Aorta (tissue), 5 donors: ENCODE measurements at places on chromosomes 1 and 21. TPM values are rescaled to one million over a fixed set of nuclear protein-coding genes. Genes with fewer than 3 reads are reported as not detected.

COX20 gene
- total RNA-seq, result 22.8 TPM

DNA sequence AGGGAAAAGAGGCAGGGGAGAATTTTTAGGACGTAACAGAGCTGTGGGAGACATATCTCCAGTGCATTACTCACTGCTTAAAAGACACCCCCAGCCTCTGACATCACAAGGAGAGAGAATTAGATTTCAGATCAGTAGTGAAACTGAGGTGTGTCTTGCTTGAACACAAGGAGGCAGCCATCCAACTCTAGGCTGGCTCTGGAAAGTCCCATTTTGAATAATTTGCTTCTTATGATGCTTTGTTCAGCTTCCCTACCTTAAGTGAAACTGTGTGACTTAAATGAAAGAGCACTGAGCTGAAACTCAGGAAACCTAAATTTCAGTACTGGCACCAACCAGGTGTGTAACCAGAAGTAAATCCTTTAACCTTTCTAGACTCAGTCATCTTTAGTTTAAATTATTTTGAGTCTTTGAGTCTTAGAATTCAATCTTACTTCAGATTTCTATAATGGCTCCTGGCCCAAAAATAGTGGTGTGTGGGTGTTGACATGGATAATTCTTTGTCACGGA is 251.6 kb upstream of the SGIP1 start:
- no peak for DNase-seq

- DNase-seq, result peak; percentile 62
Observed at GRCh38 chr1:10905841-10906655, 106.4 kb upstream of the TARDBP start.

DNA sequence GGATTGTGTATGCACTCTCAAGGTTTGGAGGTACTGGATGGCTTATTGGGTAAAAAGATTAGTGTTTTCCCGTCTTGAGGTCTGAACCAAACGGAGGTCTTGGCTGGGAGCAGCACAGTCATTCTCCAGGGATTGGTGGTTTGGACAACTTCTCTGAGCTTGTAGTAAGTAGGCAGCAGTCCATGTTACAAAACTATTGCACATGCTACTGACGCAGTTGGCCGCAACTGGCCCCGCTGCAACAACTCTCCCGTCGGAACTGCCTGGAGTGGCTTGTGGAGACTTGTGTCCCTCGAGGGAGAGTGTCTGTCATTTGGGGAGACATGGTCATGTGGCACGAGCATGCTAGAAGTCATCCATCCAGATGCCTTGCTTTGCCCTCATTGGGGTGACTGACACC is 276.0 kb downstream of the TM2D1 start:
- DNase-seq, result peak; percentile 90

- DNase-seq, result no peak
Observed at GRCh38 chr1:35569936-35570335, 3.2 kb upstream of the TFAP2E start.

- DNase-seq, result no peak
Observed at GRCh38 chr1:176315519-176316220, 108.6 kb upstream of the COP1 start.

DNA sequence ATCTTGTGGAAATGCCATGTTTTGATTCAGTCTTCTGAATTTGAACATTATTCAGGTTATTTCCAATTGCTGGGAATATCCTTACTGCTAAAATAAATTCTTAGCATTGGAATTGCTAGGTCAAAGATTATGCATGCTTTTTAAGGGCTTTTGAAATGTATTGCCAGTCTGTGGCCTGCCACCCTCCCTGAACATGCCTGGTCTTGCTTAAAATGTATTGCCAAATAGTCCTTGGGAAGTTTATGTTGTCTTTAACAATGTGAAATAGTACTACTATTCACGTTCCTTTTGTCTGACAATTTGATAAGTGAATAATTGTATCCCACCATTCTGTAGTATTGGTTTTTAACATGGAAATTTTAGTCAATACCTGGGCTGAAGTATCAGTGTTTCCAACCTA is 13.6 kb downstream of the TARDBP start:
- DNase-seq, result no peak

EIF4G3 gene
- 84.4 TPM for total RNA-seq

DNA sequence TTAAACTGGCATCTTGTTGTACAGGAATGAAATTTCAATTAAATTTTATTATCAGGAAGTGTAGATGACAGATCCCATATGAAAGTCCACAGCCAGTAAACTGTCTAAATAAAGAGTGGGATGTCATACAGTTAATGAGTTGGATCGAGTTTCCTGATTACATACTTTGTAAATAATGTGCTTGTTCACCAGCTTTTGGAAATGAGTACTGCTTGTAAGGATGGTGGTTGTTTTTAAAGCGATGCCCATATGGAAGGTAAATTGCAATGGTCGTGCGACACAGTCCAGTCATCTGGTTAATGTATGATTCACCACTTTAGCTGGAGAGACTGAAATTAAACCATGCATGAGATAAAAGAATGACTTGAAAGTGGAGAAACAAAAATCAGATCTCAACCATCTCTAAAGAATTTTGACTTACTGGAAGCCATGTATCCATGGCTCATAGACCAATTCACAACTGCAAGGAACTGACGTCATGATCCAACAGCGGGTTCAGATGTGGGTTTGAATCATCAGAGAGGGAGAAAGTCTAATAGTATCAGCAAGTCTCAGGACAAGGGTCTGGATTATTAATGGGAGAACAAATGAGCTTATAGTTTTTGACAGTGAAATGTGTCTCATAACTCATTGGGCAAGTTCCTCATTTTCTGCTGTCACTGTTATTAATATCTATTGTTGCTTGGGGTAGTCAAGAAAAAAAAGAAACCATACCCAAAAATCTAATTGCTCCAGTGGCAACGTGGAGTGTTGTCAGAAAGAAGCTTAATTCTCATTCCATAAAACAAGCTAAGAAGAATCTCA is 49.0 kb downstream of the MAP10 start:
- no peak for DNase-seq

- DNase-seq, result no peak
Observed at GRCh38 chr1:159989581-159989980, 35.5 kb upstream of the SLAMF9 start.

DNA sequence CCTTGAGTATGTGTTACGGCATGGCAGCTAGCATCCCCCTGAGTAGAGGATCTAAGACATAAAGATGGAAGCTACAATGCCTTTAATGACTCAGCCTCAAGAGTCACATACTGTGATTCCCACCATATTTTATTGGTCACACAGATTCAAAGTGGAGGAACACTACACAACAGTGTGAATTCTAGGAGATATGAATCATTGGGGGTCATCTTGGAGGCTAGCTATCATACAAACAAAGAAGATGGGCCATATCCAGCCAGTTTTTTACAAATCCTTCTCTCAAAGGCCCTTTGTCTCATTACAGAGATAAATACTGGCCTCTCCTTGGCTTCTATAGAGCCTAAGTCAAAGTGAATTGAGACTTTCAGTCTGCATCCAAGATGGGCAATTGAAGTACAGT is 177.0 kb downstream of the TBX15 start:
- DNase-seq, result no peak

KCNN3 gene
- total RNA-seq, result 3.2 TPM

OVAAL gene
- total RNA-seq, result not detected

DNA sequence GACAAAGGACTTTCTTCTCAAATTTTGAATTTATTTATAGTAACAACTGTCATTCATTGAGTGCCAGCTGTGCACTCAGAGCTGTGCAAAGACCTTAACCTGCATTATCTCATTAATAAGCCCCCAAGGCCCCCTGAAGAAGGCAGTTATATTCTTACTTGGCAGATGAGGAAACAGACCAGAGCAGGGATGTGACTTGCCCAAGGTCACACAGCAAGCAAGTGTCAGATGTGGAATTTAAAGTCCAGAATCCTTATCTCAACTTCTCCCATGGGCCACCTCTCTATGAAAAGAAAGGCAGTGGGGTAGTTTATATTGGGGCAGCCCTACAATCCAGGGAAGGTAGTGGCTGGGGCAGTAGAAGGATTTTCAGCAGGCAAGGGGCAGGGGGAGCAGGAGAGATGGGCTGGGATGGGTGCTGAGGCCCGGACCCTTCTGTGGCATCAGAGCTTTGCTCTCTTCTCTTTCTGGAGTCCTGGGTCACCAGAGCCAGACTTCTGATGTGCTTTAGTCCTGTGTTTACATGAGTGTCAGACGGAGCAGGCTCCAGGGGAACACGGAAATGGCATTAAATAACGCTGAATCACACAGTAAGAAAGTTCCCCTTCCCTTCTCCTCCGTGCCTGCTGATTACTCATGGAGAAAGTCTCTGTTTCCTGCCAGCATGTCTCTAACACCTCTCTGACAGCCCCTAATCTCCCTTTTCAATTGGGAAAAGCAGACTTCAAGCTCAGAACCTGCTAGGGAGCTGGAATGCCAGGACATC is 39.5 kb downstream of the EPHB2 start:
- peak; percentile 62 for DNase-seq

- no peak for DNase-seq
Observed at GRCh38 chr1:174769961-174770549, 229.7 kb upstream of the CACYBP start.

DNA sequence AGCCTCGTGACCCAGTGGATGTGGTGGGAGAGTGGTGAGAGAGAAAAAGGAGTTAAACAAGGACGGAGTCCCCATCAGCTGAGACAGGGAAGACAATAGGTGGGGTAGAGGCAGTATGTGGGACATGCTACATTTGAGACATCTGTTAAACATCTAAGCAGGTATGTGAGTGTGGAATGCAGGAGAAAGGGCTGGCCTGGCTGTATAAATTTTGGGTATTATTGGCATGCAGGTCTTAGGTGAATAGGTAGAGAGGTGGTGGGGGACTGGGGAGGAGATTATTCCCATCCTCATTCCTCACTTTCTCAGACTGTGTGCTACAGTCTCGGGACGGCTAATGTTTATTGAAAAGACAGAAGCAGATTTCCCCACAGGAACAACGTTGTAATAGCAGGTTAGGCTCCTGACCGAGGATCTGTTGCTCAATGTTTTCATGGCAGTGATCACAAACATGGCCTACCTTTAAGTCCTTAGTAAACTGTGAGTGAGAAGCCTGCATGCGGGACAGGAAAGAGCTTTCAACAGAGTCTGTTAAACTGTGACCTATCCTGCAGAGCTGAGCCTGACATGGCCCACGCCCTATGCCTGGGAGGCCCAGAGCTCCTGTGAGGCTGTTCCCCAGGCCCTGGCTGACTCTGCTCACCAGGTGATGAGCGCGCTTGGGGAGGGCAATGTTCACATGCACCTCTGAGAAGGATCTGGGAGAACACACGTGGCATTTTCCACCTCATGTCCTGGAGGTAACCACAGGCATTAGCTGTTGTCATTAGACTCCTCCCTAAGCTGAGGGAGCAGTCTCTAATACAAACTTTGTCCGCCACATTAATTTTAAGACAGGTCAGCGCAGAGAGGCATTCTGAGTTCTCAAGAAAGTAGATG is 16.5 kb downstream of the VSIG8 start:
- no peak for DNase-seq

ADAM30 gene
- not detected for total RNA-seq

GRCh38 chr1:182602935-182603645 is 1.1 kb downstream of the RGS16 start:
- DNase-seq, result no peak

DNA sequence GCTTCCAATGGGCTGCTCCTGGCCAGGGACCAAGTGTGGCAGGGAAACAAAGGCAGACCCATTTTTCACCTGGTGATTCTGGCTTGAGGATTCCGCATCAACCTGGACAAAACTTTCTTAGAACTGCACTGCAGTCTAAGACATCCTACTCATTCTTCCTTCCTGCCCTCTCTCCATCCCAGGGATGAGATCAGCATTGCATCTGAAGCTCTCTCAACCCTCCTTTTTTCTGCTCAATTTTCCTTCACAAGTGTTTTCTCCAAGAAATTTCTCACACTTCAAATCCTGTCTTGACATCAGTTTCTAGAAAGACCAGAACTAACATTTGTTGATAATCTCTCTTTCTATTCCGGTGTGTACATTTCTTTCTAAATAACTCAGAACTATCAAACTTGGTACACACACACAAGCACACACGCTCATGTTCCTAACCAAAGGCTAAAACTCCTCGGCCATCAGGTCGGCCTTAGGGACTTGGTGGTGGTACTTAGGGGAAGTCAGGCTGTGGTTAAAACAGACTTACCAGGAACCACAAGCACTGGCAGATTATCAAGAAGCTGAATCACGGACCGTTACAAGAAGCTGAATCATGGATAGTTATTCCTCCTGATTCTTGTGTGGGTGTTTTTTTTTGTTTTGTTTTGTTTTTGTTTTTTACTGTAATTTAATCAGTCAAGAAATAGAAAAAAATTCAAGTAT is 21.0 kb upstream of the CXADR start:
- DNase-seq, result peak; percentile 60

HES3 gene
- total RNA-seq, result not detected

FCRL5 gene
- 0.63 TPM for total RNA-seq
